ENCODE measurements at places on chromosomes 16 and 17. TPM values are rescaled to one million over a fixed set of nuclear protein-coding genes. Genes with fewer than 3 reads are reported as not detected.

Gene SLC46A1
- 3.1 TPM for total RNA-seq

Gene MYH3
- total RNA-seq: 0.77 TPM

Gene TMEM204
- total RNA-seq: 4.8 TPM

Gene UNC13D
- total RNA-seq: 1.2 TPM

Gene TMEM238L
- total RNA-seq: not detected

Gene SDK2
- 0.11 TPM for total RNA-seq

Gene OR1A2
- total RNA-seq: not detected

Gene HNF1B
- not detected for total RNA-seq

Gene KRTAP3-2
- not detected for total RNA-seq

Gene RNF167
- total RNA-seq: 14.2 TPM

Gene MPP3
- 16.2 TPM for total RNA-seq

Gene SULT1A2
- under 0.01 TPM for total RNA-seq

Gene NPIPA3
- 1.00 TPM for total RNA-seq

Gene SOCS1
- total RNA-seq: 3.9 TPM

Gene SPAG9
- total RNA-seq: 122 TPM

Gene TBC1D3G
- not detected for total RNA-seq

Gene TBC1D3C
- total RNA-seq: not detected

Gene NLRP1
- total RNA-seq: 21.5 TPM

Gene NEUROD2
- total RNA-seq: not detected

Gene ASB16
- total RNA-seq: under 0.01 TPM

Gene C17orf58
- total RNA-seq: 14.8 TPM

Gene SYNGR3
- total RNA-seq: 6.1 TPM

Gene NGFR
- 0.12 TPM for total RNA-seq

Gene PIK3R5
- total RNA-seq: not detected

Gene CLDN6
- total RNA-seq: not detected
